ENCODE measurements at places on chromosomes 3 and 15. TPM values are rescaled to one million over a fixed set of nuclear protein-coding genes. Genes with fewer than 3 reads are reported as not detected.
A peak's percentile ranks its signal among the peaks of the same experiment; 100 is the strongest.

DNAH12 gene
- total RNA-seq: 0.45 TPM

DNA sequence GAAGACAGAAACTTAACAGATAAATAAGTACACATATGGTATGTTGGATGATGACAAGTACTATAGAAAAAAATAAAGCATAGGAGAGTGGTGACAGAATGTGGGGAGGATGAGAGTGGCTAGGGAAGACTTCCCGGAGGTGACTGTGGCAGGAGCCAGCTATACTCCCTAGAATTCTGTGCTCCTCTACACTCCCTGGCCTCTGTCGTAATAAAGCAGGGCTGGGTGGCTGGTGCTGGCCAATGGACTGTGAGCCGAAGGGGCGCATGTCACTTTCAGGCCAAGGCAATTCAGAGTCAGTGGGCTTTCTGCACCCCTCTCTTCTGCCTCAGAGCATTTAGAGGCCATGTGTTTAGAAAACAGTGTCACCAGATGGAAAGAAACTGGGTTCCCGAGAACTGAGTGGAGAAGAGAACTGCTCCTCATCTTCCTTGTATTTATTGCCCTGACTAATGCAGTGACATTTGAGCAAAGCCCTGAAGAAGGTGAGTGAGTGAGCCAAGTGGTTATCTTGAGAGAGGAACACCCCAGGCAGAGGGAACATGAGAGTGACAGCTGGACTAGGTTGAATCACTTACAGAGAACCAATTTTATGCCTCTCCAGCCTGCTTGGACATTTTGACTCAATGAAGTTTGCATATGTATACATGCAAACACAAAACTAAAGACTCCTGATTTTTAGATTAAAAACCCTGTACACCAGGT, 5.2 kb upstream of the VPS8 start:
- no peaks in the 10 kb centered on the region for H3K27me3 ChIP-seq
- H3K4me3 ChIP-seq: no peak overlapping the region
- no peaks in the 10 kb centered on the region for H3K36me3 ChIP-seq
- H3K27ac ChIP-seq: no peak overlapping the region
- no peak for DNase-seq
- H3K4me1 ChIP-seq: peaks cover 9% of the 10 kb centered on the region

DNA sequence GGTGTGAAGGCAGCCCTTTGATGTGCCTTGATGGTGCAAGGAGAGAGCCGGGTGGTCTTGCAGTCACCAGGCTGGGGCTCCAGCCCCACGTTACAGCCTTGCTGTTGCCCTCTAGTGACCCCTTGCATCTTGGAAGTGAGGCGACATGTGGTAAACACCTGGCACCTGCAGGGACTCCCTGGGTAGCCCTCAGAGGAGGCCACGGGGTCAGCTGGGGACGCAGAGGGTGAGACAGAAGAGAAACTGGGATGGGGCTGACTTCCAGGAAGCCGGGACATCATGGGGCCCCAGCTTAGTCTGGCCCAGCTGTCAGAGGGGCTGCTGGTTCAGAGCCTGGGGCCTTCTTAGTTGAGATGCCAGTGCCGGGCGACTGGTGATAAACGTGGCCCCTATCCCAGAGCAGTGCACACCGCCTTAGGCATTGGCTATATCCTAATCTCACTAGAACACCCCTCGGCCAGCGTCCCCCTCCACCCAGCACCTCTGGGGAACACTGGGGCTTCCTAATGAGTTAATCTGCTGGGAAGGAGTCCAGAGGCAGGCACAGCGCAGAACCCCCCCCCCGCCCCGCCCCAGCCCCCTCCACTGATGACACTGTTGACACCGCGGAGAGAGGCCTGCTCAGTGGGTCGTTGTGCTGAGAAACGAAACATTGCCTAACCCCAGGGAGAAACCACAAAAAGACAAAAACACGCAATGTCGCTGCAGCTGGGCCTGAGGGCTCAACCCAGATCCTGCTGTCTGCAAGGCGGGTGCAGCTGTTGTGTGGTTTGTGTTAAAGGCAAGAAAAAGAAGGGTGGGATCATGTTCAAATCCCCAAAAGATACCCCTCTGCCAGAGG, 60.5 kb upstream of the KLF13 start:
- H3K27me3 ChIP-seq: no peaks in the 10 kb centered on the region
- H3K4me3 ChIP-seq: no peak overlapping the region
- peak; percentile 33 for DNase-seq
- H3K4me1 ChIP-seq: peaks cover 12% of the 10 kb centered on the region
- H3K36me3 ChIP-seq: no peaks in the 10 kb centered on the region

OR5H15 gene
- not detected for total RNA-seq

DNA sequence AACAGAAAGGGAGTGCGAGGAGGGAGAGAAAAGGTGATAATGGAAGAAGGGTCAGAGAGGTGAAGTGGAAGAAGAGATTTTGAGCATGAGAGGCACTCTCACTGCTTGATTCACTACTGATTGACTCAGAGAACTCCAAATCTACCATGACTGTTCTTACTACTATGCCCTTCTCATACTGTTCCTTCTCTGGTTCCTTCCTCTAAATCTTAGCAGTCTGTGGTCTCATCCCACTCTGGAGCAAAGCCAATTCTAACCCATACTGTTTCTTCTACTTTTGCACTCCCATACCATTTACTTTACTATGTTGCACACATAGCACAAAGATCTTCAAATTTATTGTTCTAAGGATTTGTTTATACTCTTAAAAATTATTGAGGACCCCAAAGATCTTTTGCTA, 100.8 kb downstream of the DTWD1 start:
- H3K4me1 ChIP-seq: no peaks in the 10 kb centered on the region
- DNase-seq: no peak
- no peaks in the 10 kb centered on the region for H3K36me3 ChIP-seq
- no peak overlapping the region for H3K27ac ChIP-seq

ERICH6 gene
- total RNA-seq: not detected

CFAP91 gene
- not detected for total RNA-seq

FRMD5 gene
- total RNA-seq: 17.4 TPM

GRK7 gene
- not detected for total RNA-seq

DNA sequence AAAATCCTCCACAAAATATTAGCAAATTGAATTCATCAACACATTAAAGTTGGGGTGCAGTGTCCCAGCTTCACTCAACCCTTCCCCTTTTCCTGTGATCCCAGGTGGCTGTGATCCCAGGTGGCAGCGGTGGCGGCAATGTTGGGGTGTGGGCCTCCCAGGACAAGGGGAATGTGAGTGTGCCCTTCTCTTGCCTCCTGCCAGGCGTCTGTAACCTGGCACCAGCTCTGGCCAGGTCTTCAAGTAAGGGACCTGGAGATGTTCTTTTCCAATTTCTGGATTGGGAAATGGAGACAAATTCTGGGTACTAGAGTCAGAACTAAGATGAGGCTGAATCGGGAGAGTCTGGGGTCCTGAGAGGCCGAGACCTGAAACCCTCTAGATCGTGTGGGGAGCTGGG, 20.1 kb downstream of the GOLGA6A start:
- no peak overlapping the region for H3K4me3 ChIP-seq
- H3K36me3 ChIP-seq: no peaks in the 10 kb centered on the region
- no peaks in the 10 kb centered on the region for H3K27me3 ChIP-seq

- H3K27ac ChIP-seq: no peak overlapping the region
- H3K27me3 ChIP-seq: no peaks in the 10 kb centered on the region
- DNase-seq: no peak
- no peak overlapping the region for H3K4me3 ChIP-seq
- H3K36me3 ChIP-seq: no peaks in the 10 kb centered on the region
These were observed 7.7 kb downstream of the DUOXA2 start for GRCh38 chr15:45121706-45122417.

DNA sequence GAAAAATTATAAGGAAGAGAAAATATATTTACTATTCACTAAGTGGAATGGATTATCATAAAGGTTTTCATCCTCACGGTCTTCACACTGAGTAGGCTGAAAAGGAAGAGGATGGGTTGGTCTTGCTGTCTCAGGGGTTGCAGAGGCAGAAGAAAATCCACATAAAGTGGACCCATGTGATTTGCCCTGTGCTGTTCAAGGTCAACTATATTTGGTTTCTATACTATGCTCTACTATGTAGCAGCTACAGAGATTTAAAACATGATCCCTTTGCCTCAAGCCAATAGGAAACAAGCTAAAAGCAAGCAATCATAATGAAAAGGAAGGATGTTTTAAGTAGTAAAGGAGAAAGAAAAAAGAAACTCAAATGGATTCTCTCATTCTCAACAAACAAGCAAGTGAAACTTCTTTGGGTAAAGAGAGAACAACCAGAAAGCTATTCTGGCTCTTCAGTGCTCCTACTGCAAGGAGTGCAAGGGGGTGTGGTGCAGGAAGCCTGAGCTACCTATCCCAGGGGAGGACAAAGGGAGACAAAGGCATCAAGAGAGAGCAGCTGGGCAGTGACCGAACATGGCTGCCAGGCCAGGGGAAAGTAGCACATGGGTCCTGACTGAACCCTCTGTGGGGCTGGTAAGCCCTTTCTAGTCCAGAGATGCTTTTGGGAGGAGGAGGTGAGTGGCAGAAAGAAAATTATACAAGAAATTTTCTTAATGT, 35.9 kb downstream of the SFMBT1 start:
- peaks cover 13% of the 10 kb centered on the region for H3K4me1 ChIP-seq
- no peaks in the 10 kb centered on the region for H3K36me3 ChIP-seq
- H3K27me3 ChIP-seq: no peaks in the 10 kb centered on the region
- peak overlapping the region; percentile 7 for H3K27ac ChIP-seq
- no peak overlapping the region for H3K4me3 ChIP-seq
- no peak for DNase-seq

- H3K27me3 ChIP-seq: no peaks in the 10 kb centered on the region
- DNase-seq: no peak
- H3K27ac ChIP-seq: no peak overlapping the region
- no peaks in the 10 kb centered on the region for H3K36me3 ChIP-seq
- H3K4me3 ChIP-seq: no peak overlapping the region
- H3K4me1 ChIP-seq: no peaks in the 10 kb centered on the region
These were observed 7.7 kb downstream of the CLDN11 start for GRCh38 chr3:170426240-170426797.

XCR1 gene
- not detected for total RNA-seq

FEZF2 gene
- not detected for total RNA-seq

DNA sequence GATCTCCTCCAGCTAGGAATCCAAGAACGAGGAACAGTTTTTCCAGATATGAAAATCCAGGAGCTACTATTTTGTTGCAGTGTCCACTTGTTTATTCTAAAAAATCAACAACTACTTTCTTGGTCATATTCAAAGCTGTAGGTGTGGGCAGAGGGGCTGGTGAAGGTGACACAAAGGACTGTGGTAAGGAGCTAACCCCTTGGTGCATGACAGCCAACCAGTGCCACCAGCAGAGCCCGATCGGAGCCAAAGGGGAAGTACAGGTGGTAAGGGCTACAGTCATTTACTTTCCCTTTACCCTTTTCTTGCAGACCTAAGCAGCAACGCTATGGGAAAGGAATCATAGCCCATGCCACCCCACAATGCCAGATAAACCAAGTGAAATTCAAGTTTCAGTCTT, 30.7 kb downstream of the PLA1A start:
- H3K4me1 ChIP-seq: 0 out of 2 replicates have a peak, but pooled peaks cover 3% of the 10 kb centered on the region
- H3K4me3 ChIP-seq: no peak overlapping the region
- DNase-seq: no peak
- H3K36me3 ChIP-seq: no peaks in the 10 kb centered on the region
- no peak overlapping the region for H3K27ac ChIP-seq
- H3K27me3 ChIP-seq: no peaks in the 10 kb centered on the region

DNA sequence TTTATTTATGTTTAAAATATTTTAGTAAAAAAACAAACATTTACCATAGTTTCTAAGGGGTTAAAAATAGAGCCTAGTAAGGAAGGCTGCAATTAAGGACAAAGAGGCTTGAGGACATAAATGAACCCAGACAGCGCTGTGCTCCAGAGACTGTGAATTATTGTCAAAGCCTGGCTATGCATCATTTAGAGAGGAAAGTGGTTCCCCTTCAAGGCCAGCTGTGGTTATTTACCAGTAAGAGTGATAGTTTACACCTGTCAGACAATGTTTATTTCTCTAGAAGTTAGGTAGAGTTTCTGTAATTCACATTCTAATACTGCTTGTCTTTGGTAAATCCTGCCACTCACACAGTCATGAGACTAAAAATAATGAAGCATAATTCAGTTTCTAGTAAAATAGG, 32.4 kb upstream of the PIK3R4 start:
- no peaks in the 10 kb centered on the region for H3K36me3 ChIP-seq
- no peak overlapping the region for H3K27ac ChIP-seq
- no peak for DNase-seq
- no peaks in the 10 kb centered on the region for H3K27me3 ChIP-seq

- H3K27ac ChIP-seq: no peak overlapping the region
- H3K4me3 ChIP-seq: no peak overlapping the region
- DNase-seq: no peak
- no peaks in the 10 kb centered on the region for H3K4me1 ChIP-seq
- no peaks in the 10 kb centered on the region for H3K27me3 ChIP-seq
- no peaks in the 10 kb centered on the region for H3K36me3 ChIP-seq
These were observed 346.8 kb downstream of the SOX2 start for GRCh38 chr3:182058488-182058887.

SEMA7A gene
- 38.1 TPM for total RNA-seq

DNA sequence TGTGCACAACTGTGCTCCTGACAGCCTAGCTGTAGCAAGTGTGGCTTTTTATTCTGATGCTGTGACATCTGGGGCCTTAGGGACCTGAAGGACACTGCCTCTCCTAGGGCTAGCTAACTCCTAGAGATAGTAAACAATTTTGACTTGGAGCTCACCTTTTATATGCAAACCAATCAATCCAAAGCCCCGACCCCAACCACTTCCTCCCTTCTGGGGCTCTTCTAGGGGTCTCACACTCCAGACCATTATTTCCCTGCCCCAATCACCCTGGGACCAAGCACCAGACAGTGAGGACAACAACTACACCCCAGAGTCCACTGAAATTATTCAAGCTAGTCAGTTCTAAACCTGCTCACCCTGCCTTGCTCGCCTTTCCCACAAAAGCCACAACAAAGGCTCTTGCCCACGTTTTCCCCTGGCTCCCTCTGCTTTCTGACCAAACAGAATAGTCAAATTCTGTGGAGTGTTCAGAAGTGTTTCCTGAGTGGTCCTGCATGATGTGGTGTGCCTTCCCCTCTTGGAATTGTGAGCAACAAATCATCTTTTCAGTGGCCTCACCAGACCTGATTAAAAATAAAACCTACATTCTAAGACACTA, 84.2 kb upstream of the WNT5A start:
- no peak for DNase-seq
- H3K4me3 ChIP-seq: no peak overlapping the region
- peaks cover 32% of the 10 kb centered on the region for H3K4me1 ChIP-seq
- no peaks in the 10 kb centered on the region for H3K27me3 ChIP-seq
- H3K36me3 ChIP-seq: no peaks in the 10 kb centered on the region
- H3K27ac ChIP-seq: peak overlapping the region; percentile 61

DNA sequence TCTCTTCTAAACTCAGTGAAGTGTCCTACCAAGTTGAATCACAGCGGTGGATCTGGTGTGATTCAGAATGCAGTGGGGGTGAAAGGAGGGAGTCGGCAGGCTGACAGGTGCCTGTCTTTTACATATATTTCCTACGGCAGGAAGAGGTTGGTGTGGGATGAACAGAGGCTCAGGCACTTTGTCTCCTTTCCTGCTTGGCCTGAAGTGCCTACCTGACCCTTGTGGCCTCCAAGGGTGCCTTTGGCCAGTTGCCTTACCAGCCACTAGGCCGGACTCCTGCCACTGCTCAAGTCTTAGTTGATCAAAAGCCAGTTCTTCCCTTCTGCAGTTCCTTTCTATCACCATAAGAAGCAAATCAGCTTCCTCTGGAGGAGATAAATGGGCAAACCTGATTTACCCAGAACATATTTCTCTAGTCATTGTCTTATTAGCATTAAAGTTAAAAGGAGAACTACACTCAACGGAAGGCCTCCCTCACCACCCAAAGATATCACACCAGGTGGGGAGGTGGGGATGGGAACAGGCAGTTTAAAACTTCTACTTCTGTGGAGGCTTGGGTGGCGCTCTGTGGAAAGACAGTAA, 52.1 kb downstream of the CRTC3 start:
- H3K4me3 ChIP-seq: no peak overlapping the region
- H3K4me1 ChIP-seq: no peaks in the 10 kb centered on the region
- H3K36me3 ChIP-seq: no peaks in the 10 kb centered on the region
- no peak overlapping the region for H3K27ac ChIP-seq
- H3K27me3 ChIP-seq: no peaks in the 10 kb centered on the region

All from Caco-2 (cell line).